GM12878 (cell line): ENCODE measurements at places on chromosomes 11 and 22. TPM values are rescaled to one million over a fixed set of nuclear protein-coding genes. Genes with fewer than 3 reads are reported as not detected.
A peak's percentile ranks its signal among the peaks of the same experiment; 100 is the strongest.

DNA sequence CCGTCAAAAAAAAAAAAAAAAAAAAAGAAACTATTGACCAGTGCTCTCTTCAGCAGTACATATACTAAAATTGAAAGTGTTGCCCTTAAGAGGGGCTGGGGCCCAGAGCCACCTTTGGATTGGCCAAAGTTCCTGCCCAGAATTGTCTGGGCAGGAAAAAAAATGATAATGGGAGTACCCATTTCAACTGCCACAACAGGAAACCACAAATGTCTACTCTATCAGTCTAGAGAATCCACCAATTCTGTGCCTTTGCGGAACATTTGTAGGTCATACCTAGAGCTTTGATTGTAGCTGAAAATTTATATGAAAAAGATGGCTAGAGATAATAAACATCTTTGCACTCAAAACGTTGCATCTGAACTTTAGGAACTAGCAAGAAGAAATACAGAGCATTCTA lies 69.4 kb downstream of the FAM76B start:
- no peak overlapping the region for H3K4me3 ChIP-seq
- H3K4me1 ChIP-seq: peaks cover 13% of the 10 kb centered on the region; the same call in 1 of the 2 replicates

GRCh38 chr11:106827687-106828086 lies 190.6 kb downstream of the GUCY1A2 start:
- no peak overlapping the region for H3K4me3 ChIP-seq
- H3K36me3 ChIP-seq: no peaks in the 10 kb centered on the region
- DNase-seq: no peak
- H3K27ac ChIP-seq: no peak overlapping the region
- no peaks in the 10 kb centered on the region for H3K27me3 ChIP-seq

DNA sequence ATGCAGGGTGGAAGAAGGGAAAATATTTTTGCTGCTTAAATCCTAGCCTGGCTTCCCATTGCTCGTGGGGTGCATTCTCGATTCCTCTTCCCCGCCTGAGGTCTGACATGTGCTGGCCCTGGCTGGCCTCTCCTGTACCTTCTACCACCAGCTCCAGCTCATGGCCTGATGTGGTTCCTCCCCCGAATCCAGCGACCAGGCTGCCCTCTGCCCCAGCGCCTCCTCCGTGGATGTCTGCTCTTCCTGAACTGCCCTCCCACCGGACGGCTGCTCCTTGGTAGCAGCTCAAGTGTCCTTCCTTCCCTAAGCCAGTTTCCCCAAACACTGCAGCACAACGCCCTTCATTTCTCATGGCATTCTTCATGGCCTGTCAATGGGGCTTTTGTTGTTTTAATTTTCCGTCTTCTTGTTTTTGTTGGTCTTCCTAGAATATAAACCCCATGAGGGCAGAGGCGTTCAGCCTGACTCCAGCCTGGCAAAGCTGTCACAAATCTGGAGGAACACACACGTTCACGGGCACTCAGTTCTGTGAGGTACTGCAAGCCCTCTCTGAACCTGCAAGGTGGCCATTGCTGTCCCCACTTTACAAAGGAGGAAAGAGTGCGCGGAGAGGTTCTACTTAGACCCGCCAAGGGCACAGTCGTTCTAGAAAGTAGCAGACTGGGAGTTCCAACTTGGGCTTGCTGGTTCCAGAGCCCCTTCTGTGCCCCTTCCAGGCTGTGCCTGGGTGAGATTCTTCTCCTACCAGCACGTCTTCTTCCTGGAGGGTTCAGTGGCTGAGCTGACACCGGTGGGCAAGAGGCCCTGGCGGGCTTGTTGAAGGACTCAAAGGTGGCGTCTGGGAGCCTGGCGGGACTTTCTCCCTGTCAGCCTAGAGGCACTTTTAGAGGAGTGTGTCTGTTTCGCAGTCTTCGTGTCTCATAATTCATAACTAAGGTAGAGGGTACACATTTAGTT lies 953 bp upstream of the LRP5 start:
- DNase-seq: no peak
- no peak overlapping the region for H3K4me3 ChIP-seq
- peaks cover 6% of the 10 kb centered on the region for H3K4me1 ChIP-seq
- H3K27ac ChIP-seq: no peak overlapping the region
- no peaks in the 10 kb centered on the region for H3K27me3 ChIP-seq
- no peaks in the 10 kb centered on the region for H3K36me3 ChIP-seq

DNA sequence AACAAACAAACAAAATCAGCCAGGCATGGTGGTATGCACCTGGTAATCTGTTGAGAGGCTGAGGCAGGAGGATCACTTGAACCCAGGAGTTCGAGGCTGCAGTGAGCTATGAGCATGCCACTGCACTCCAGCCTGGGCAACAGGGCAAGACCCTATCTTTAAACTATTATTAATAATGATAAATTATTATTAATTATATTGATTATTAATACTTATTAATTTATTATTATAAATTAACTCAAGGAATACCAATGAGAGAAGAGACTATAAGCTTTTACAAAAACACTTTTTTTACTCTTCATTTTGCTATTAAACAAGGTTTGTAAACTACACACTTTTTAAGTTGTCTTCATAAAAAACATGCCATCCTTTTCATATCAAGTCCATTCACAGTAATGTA lies 97.7 kb upstream of the APOA1 start:
- H3K4me1 ChIP-seq: peaks cover 11% of the 10 kb centered on the region
- H3K4me3 ChIP-seq: no peak overlapping the region
- H3K36me3 ChIP-seq: no peaks in the 10 kb centered on the region; the same call in 1 of the 2 replicates
- H3K27me3 ChIP-seq: no peaks in the 10 kb centered on the region

- H3K4me1 ChIP-seq: no peaks in the 10 kb centered on the region
- H3K4me3 ChIP-seq: no peak overlapping the region
- no peak overlapping the region for H3K27ac ChIP-seq
- no peaks in the 10 kb centered on the region for H3K27me3 ChIP-seq
These were observed 168.5 kb downstream of the ARHGAP42 start for GRCh38 chr11:100855466-100856067.

DNA sequence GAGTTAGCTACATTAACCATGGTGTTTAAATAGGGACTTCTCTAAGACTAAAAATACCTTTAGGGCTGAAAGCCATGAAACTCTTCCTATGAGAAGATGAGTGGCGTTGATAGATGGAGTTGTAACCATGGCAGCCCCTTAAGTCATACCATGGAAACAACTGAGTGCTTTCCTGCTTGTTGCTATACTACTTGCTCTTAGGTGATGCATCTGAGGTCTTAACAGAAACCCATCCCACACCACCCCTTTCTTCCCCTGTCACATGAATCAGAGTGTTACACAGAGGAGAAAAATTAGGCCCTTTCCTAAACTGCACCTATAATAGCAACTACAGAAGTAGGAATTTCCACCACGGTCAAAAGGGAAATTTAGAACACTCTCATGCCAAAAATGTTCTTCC lies 64.3 kb upstream of the ZC3H12C start:
- peak overlapping the region; percentile 91; the same call in 1 of the 2 replicates for H3K27ac ChIP-seq
- peak; percentile 53 for DNase-seq
- peaks cover 22% of the 10 kb centered on the region for H3K4me1 ChIP-seq
- no peaks in the 10 kb centered on the region for H3K27me3 ChIP-seq
- no peak overlapping the region for H3K4me3 ChIP-seq

GRCh38 chr11:63485777-63486176 lies 5.2 kb downstream of the PLAAT5 start:
- no peak for DNase-seq
- no peaks in the 10 kb centered on the region for H3K4me1 ChIP-seq

DNA sequence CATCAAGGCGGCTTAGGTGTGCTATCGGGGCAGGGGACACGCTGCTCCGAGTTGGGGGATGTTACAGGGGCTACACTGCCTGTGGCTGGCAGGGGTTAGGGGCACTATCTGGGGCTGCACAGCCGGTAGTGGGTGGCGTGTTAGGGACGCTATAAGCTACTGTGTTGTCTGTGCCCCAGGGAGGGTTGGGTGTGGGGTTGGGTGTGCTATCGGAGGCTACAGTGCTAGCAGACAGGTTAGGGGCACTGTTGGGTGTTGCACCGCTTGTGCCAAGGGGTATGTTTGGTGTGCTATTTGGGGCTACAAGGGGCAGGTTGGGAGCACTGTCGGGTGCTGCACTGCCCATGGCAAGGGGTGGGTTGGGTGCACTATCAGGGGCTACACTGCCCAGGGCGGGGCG lies 120.2 kb upstream of the VPREB1 start:
- no peak for DNase-seq
- no peaks in the 10 kb centered on the region for H3K4me1 ChIP-seq
- no peak overlapping the region for H3K4me3 ChIP-seq
- H3K36me3 ChIP-seq: no peaks in the 10 kb centered on the region
- H3K27me3 ChIP-seq: no peaks in the 10 kb centered on the region

GRCh38 chr11:27348340-27348873 lies 14.6 kb downstream of the CCDC34 start:
- H3K27me3 ChIP-seq: no peaks in the 10 kb centered on the region
- no peaks in the 10 kb centered on the region for H3K4me1 ChIP-seq
- no peak for DNase-seq
- H3K36me3 ChIP-seq: no peaks in the 10 kb centered on the region
- no peak overlapping the region for H3K27ac ChIP-seq

- no peak overlapping the region for H3K4me3 ChIP-seq
- no peak overlapping the region for H3K27ac ChIP-seq
- no peak for DNase-seq
- H3K27me3 ChIP-seq: no peaks in the 10 kb centered on the region
- H3K36me3 ChIP-seq: no peaks in the 10 kb centered on the region
These were observed 159.9 kb downstream of the CCDC34 start for GRCh38 chr11:27203077-27203647.

DNA sequence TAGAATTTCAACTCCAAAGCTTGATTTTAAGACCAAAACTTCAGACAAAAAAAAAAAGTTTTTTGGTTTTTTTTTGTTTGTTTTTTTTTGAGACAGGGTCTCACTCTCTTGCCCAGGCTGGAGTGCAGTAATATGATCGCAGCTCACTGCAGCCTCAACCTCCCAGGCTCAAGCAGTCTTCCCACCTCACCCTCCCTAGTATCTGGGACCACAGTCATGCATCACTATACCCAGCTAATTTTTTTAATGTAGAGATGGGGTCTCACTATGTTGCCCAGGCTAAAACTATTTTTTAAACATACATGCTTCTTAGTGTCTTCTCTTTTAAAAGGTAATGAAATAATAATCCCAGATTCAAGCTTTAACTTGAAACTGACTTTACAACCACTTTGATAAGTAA lies 35.4 kb upstream of the GRK2 start:
- H3K27ac ChIP-seq: no peak overlapping the region
- DNase-seq: no peak
- no peak overlapping the region for H3K4me3 ChIP-seq
- no peaks in the 10 kb centered on the region for H3K4me1 ChIP-seq
- no peaks in the 10 kb centered on the region for H3K27me3 ChIP-seq
- H3K36me3 ChIP-seq: peaks cover 18% of the 10 kb centered on the region

DNA sequence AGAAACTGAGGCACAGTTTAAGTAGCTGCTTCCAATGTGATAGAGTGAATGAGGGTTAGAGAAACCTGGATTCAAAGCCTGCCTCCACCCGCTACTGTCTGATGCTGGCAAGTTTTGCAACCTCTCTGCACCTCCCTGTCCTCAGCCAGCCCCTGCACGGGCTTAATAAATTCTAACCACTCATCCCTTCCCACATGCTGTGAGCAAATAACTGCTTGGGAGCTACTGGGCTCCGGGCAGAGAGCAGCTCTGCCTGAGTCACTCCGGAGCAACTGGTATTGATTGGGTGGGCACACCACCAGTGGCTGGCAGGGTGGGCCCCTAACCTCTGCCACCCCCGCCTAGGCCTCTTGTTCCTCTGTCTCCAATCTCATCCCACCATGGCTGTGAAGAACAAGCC lies 104.3 kb upstream of the SYT13 start:
- no peaks in the 10 kb centered on the region for H3K27me3 ChIP-seq
- H3K36me3 ChIP-seq: no peaks in the 10 kb centered on the region
- no peaks in the 10 kb centered on the region for H3K4me1 ChIP-seq
- no peak overlapping the region for H3K4me3 ChIP-seq

DNA sequence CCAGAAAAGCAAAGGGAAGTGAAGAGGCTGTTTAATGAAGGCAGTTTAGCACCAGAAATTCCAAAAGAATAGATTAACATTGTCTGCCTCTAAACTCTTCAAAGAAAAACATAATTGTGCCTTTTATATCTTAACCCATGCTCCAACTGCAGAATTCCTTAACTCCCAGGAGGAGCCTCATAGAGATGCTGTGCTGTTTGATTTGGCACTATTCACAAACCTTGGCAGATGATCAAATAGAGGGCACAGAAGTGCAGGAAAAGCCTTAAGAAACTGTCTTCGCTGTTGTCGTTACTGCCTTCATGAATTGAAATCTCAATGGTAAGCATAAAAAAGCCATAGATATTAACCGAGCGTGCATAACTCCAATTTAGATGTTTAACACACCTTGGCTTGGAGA lies 124.1 kb upstream of the MPPED2 start:
- H3K27ac ChIP-seq: no peak overlapping the region
- H3K4me1 ChIP-seq: no peaks in the 10 kb centered on the region
- no peaks in the 10 kb centered on the region for H3K36me3 ChIP-seq

DNA sequence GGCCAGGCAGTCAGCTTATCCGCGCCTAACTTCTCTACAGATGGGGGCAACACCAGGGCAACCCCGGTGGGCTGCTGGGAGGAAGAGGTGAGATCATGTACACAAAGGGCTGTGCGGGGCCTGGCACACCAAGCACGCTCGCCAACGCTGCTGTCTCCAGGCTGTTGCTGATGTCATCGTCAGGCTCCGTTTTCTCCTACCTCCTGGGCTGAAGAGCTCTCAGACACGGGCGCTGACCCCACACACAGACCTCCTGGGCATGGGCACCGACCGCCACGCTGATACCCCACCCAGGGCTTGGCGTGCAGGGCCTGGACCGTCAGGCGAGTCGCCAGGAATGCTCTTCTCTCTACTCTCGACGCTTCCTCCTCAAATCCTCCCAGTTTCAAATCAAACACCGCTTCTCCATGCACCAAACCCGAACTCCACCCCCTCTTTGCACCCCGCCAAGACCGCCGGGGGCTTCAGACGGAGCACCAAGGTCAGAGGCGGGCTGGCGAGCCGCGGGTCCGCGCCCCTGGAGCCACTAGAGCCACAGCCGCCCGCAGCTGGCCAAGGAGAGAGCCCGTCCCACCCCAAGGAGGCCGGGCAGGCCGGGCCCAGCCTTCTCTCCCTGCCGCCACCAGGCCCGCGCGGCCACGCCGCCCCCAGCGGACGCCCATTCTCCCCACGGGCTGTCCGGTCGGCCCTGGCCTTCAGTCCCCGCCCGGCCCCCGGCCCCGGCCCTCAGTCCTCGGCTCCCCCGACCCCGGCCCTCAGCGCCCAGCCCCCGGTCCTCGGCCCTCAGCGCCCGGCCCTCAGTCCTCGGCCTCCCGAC lies 772 bp downstream of the SBF1 start:
- DNase-seq: no peak
- H3K4me3 ChIP-seq: peak overlapping the region; percentile 96
- no peaks in the 10 kb centered on the region for H3K36me3 ChIP-seq
- peaks cover 50% of the 10 kb centered on the region for H3K4me1 ChIP-seq

DAGLA gene
- polyA plus RNA-seq: not detected in 2 replicates

TMPRSS6 gene
- not detected in 2 replicates for polyA plus RNA-seq
